NCI-H82 (cell line): ENCODE measurements at places on chromosomes 2 and 18.

- no peak for DNase-seq
Observed at GRCh38 chr2:212667751-212668316, 129.2 kb upstream of the ERBB4 start.

DNA sequence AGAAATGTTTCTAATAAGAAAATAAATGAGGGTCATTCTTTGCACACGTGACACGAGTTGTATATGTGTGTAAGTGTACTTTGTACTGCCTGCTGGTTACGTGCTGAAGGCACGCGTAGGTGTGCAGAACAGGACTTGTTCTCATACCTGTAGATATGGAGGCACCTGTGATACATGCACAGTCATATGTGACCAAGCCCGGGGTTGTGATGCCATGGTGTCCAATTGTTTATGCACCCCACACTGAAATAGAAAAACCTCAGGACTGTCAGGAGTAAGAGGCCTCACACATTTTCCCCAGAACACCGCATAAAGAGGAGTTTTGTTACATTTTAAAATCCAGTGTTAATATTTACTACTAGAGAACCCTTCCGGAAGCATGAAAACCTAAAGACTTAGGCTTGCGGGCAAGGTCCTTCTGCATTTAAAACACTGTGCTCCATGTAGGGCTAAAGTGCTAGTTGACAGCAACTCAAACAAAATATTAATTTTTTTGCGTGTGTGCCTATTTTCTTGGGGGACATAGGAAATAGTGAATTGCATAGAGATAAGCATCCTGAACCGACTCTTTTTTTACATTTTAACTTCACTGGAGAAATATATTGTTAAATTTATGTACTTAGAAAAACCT, 9.3 kb downstream of the TSHZ1 start:
- no peak for DNase-seq

DNA sequence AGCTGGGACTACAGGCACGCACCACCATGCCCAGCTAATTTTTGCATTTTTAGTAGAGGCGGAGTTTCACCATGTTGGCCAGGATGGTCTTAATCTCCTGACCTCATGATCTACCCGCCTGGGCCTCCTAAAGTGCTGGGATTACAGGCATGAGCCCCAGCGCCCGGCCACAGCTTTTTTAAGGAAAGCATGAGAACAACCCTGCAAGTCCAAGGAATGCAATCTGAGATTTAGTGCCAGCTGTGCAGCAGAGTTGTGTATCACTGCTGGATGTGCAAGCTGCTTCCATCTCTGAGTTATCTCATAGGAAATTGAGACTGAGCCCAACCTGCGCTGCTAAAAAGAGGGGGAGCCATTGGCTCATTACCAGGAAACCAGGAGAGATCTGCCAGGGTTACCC, 399.9 kb upstream of the CYRIA start:
- DNase-seq: no peak

DNA sequence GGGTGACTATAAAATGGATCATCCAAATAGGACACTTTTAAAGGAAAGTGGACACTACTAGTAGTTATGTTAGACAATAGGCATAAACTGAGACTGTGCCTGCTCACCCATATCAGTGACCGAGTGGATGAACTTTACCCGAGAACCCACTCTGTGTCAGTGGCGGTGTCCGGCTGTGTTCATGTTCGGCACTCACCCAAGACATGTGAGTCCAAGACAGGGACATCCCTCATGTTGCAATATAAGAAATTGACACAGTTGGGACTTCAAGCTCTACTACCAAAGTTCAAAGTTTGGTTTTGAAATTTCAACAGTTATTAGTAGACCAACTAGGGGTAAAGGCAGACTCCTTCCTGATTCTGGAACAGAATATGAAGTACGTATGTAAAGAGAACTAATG, 326.3 kb upstream of the TNP1 start:
- DNase-seq: no peak

- no peak for DNase-seq
Observed at GRCh38 chr2:117232305-117232704, 582.2 kb upstream of the DDX18 start.

- DNase-seq: no peak
Observed at GRCh38 chr2:163213661-163214081, 375.1 kb upstream of the KCNH7 start.

GRCh38 chr2:121521359-121521758, 9.3 kb upstream of the RNU4ATAC start:
- no peak for DNase-seq

GRCh38 chr2:96636551-96637171, 1.5 kb downstream of the KANSL3 start:
- DNase-seq: peak; percentile 48

DNA sequence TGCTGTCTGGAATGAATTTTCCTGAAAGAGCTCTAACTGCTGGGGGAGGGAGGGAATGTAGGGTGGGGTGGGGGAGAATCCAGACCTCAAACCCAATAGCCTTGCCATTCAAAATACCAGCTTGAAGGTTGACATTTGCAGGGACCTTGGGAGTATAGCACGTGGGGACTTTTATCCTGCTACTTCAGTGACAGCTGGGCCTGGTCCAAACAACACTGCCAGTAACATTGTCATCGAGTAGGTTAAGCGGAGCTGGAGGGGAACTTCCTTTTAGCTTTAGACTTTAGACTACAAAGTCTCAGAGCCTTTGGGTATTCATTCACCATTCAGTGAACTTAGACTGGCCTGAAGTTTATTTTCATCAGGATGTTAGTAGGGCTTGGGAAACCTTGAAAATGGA, 248.7 kb downstream of the MEIS1 start:
- DNase-seq: peak; percentile 90

GRCh38 chr2:46555011-46555410, 75.6 kb downstream of the TMEM247 start:
- peak; percentile 26 for DNase-seq

DNA sequence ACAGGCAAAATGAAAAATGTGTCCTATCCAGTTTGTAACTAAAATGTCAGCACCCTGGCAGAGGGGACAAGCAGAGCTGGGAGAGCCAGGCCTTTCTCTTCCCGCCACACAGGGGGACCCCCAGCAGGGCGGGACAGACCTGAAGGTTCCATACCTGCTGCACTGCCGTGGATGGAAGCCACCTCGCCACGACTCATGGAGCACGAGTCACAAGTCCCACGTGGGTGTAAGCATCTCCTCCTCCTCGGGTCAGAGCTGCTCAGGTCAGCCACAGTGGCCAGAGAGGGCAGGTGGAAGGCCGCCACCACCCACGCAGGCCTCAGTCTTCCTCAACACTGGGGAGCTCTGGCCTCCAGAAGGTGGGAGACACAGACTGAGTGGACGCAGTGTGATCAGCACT, 21.0 kb downstream of the C1QL2 start:
- no peak for DNase-seq

DNA sequence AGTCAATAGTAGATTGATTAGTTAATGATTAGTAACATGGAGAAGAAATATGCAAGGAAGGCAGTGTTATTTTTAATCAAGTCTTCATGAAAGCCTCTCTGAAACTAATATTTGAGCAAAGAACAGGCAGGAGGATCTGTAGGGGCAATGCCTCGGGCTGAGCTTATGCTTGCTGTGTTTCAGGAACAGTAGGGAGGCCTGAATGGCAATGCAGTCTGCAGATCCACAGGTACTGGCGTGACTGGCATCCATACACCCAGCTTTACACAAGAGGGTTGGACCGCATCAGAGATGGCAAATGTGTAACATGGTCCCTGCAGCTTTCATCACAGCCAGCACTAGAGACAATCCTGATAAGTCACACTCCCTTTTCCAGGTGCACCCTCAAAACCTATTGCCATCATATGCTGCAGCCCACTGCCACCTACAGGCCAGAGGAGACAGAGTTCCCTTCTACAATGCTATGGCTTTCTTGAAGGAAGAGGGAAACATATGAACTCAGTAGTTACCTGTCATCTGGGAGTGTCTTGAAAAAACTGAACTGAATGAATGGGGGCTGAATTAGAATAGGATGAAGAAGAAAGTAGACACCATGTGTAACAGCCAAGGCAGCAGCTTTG, 582.4 kb upstream of the RAB6C start:
- DNase-seq: peak; percentile 61
